Stromal cell of bone marrow (primary cell): ENCODE measurements at places on chromosomes 12 and 14.
A peak's percentile ranks its signal among the peaks of the same experiment; 100 is the strongest.

DNA sequence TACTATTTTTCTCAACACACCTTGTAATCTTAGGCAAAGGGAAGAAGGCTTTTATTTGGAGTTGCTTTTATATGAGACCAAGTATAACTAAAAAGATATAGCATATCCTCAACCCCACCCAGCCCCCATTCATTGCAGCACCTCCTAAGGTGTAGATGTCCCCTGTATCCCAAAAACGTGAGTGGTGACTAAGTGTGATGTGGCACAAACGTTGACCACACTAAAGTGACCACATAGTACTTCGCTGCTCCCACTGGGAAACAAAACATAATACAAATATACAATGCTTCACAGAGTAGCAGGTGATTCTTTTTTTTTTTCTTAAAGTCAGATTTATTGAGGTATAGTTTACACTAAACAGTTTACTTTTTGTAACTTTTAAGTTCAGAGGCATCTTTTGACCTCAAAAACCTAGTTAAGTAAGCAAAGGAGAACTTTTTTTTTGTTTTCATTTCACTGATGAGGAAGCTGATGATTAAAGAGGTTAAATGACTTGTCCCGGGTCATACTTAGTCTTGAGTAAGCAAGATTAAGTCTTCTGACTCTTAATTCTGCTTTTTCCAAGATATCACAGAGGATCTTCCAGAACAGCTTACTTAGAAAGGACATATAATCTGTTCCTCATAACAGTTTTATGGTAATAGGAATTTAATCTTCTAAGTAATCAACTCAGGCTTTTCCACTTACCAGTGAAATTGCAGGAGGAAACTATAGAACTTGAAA, 245.2 kb upstream of the PLEKHG7 start:
- DNase-seq = no peak

- no peak for DNase-seq
These were observed 228.4 kb upstream of the OTX2 start for GRCh38 chr14:57038689-57039088.

- no peak for DNase-seq
These were observed 84.4 kb upstream of the AMIGO2 start for GRCh38 chr12:47164116-47164515.

DNA sequence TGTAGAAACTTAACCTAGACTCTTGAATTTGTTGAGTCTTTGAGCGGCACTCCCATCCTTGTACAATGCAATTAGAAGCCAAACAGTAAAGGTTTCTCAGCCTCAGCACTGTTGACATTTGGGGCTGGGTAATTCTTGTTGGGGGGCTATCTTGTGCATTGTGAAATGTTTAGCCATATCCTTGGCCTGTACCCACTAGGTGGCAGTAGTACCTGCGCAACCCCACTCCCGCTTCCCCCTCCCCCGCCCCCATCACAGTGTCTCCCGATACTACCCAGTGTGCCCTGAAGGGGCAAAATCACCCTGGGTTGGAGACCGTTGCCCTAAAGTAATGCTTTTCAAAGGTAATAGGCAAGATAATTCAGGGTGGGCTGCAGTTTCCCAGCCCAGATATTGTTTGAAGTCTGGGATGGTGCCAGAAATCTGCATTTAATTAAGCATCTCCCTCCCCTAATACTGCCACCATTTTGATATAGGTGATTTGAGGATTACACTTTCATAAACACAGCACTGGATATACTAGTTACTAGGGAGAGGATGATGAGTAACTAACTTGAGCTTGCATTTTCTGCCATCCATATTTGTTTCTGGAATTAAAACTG, 1.8 kb downstream of the COX6A1 start:
- DNase-seq = peak; percentile 12

- DNase-seq = no peak
These were observed 50.0 kb downstream of the SPRING1 start for GRCh38 chr12:116687888-116688287.

DNA sequence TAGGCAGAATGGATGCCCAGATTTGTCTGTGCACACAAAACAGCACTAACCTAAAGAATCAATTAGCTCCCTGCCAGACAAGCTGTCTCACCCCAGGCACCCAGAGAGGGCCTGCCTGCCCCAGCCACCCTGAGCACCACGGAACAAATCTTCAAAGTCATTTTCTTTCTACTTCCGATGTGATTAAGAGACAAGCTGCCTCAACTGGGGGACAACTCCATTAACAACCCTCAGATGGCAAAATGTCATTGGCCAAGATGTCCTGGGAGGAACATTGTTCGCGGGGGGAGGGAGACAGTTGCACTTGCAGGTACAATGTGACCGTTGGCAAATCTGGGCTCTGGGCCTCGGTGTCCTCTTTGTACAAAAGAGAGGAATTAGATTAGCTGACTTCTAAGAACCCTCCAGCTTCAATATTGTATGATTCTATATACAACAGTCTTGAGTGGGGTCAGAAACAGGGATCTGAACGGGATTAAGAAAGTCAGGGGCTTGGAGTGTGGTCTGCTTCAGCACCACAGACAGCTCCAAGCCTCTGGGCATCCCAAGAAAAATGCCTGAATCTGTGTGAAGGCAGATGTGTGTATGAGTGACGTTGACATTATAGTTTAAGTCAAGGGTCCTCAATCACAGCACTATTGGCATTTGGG, 42.8 kb upstream of the CMKLR1 start:
- no peak for DNase-seq

DNA sequence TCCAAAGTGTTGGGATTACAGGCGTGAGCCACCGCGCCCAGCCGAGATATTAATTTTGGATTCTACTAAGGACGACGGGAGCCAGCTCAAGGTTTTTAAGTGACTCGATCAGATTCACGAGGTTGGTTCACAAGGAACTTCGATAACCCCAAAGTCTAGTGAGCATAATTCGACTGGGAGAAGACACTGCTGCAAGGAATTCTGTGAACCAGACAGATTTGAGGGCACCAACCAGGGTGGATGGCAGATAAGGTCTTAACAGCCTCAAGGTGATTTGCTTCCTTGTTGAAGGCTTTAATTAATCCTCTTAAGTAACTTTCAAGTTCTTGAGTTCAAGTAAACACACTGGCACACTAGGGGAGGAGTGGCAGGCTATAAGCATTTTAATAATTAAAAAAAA, 1.1 kb upstream of the KLHDC2 start:
- DNase-seq = no peak

DNA sequence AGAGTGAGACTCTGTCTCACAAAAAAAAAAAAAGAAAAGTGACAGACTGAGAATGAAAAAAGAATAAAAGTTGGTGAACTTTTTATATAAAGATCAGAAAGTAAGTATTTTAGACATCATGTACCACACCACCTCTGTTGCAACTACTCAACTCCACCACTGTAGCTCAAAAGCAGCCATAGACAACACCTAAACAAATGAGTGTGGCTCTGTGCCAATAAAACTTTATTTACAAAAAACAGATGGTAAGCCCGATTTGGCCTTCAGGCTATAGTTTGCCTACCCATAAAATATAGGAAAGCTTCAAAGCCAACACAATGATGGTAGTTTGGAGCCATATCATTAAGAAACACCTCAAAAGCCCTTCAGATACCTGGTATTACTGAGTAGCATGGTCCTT, 154.5 kb upstream of the FOXN3 start:
- DNase-seq = no peak

DNA sequence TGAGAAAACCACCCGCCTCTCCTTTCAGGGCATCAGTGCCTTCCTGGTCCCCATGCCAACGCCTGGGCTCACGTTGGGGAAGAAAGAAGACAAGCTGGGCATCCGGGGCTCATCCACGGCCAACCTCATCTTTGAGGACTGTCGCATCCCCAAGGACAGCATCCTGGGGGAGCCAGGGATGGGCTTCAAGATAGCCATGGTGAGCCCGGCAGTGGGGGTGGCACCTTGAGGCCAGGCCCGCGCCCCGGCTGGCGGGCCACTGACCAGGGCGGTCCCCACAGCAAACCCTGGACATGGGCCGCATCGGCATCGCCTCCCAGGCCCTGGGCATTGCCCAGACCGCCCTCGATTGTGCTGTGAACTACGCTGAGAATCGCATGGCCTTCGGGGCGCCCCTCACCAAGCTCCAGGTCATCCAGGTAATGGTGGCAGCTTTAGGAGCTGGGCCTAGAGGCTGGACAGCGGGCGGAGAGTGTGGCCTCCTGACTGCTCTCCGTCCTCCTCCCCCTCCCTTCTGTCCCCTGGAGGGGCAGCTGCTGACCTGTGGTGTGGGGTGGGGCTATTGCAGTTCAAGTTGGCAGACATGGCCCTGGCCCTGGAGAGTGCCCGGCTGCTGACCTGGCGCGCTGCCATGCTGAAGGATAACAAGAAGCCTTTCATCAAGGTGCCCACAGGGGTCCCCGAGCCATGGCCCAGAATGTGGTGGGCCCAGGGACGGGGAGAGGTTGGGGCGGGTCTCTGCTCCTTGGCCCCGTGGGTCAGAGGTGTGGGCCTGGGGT, 12.8 kb downstream of the ACADS start:
- no peak for DNase-seq

- no peak for DNase-seq
These were observed 53.2 kb downstream of the GALNT16 start for GRCh38 chr14:69313176-69313575.

DNA sequence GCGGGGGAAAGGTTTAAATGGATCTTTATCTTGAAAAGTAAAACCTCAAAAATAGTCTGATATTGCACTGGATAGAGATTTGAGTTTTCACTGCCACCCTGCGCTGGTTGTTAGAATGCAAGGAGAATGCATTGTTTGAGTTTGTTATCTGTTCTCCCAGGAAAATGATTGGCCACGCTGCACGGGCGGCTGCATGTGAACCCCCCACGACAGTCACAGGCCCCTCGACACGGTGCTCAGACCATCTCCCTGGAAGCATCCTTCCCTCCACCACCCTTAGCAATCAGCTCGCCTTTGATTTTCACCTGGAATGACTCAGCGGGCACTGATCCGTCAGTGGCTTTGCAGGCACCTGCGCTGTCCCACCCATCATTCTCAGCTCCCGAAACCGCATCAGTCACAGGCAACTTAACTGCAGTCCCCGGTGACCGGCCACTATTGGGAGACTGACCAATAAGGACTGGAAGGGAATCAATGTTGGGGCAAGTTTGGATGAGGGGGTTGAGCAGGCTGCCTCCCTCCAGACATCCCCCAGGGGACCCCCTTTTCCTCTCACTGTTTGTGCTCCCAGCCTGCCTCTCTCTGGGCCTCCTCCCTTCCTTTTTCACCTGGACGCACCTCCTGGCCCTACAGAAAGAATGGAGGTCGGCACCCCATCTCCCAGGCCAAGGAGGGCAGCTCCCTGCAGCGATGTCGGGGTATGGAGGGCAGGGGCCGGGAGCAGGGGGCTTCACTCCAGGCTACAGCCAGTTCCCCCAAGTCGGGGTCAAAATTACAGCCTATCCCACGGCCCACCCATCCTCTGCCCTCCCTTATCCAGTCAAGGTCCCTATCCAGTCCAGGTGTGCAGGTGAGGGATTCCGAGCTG, 28.5 kb upstream of the C14orf180 start:
- DNase-seq = no peak

DNA sequence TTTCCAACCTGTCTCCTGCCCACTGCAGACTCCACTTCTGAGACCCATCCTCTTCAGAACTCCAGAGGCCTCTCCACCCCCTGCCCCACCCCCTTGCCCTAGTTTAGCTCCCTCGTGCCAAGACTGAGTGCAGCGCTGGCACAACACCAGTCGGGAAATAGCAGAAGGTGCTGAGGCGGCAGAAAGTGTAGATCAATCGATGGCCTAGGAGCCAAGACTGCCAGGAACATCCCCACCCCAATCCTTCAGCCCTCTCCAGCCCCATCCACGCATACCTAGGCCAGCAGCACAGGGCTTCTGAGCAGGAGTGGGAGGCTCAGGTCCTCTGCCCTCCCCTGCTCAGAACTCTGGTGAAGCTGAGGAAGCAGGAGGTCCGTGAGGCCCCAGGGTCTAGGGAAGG, 1.1 kb downstream of the CPNE6 start:
- DNase-seq = no peak

DNA sequence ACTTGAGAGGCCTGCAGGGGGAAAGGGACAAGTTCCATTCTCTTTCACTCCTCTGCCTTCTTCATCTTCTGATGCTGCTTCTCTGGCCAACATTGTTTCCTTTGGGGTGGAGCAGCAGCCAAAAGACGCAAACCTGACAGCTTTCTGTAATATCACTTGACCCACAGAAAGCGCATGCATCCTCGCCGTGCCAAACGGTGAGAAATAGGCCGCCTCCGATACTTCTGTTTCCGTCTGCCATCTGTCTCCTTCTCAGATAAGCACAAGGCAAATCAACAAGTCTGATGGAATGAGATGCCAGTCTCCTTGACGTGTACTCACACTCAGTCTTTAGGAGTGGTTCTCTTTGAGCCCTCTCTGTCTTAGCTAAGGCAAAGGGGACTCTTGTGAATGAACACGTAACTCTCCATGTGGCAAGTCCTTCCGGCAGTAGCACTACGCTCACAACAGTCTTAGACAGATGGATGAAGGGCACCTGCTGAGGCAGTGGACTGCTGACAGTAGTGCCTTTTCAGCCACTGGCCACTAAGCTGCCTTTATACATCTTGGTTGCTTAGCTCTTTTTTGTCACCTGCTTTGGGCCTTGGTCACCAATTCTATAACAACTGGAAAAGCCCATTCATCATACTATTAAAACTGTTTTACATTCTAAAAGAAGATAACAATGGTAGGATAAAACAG, 214.1 kb downstream of the FBXL14 start:
- no peak for DNase-seq

DNA sequence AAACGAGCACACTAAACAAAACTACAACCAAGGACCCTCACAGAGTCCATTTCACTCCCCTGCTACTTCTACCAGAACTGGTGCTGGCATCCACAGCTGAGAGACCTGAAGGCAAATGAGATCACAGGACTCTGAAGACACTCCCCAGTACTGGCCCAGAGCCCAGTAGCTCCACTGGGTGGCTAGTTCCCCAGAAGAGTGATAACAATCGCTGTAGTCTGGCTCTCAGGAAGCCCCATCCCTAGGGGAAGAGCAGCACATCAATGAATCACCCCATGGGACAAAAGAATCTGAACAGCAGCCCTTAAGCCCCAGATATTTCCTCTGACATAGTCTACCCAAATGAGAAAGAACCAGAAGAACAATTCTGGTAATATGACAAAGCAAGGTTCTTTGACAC, 190.7 kb upstream of the BMP4 start:
- no peak for DNase-seq

- DNase-seq = peak; percentile 31
These were observed 307.7 kb downstream of the CCDC91 start for GRCh38 chr12:28497889-28498411.

DNA sequence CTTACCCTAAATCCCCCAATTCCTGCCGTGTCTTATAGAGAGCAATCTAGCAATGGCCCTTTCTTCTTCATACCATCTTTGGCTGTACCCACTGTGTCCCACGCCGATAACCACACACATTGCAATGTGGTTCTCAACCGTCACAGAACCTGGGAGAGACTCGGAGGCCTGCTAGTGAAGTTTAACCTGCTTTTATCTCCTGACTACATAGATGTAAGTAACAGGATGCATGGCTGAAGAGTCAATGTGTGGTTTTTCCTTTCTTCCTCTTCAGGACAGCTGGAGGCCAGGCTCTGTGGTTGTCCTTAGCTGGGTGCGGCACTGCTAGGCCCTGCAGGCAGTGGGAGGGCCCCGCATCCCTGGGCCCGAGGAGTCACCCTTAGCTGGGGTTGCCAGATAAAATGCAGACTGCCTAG, 51.3 kb downstream of the ZNF664 start:
- DNase-seq = no peak
